ENCODE measurements at places on chromosomes 2 and 18.

DNA sequence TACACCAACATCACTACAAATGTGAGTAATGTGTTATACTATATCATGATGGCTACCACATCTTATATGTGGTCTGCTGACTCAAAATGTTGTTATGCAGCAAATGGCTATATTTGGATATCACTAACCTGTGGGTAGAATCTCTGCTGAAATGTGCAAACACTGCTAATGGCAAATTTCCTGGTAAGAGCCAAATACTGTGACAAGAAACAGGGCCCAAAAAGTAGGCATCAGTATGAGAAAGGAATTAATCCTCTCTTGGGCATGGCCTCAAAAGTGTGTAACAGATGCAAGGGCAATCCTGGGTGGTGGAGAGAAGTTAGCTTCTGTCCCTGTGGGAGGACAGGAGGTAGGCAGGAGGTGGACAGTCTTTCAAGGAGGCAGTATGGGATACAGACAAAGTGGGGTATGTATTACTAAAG lies 13.3 kb downstream of the ATF2 start:
- DNase-seq = no peak

GRCh38 chr2:64832936-64833335 lies 156.3 kb upstream of the SLC1A4 start:
- DNase-seq = no peak

GRCh38 chr2:41877114-41877678 lies 170.6 kb upstream of the PKDCC start:
- DNase-seq = no peak

DNA sequence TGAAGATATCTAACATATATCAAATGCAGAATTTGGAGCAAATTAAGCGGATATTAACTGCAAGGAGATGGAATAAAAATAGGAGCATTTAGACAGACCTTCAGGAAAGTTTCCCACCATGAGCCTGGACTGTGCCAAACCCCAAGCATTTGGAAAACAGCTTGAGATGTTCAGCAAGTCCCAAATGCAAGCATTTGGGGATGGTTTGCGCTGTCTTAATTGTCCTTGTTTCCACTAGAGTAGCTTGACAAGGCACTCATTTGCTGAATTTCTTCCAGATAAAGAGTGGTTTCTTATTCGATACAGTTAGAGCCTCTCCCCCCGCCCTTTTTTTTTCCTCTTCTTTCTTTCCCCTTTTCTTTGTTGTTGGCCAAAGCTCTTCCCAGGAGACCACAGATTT lies 77.1 kb upstream of the CDC42EP3 start:
- no peak for DNase-seq

GRCh38 chr2:39368846-39369245 lies 68.2 kb downstream of the MAP4K3 start:
- no peak for DNase-seq

GRCh38 chr2:10934308-10934978 lies 22.7 kb downstream of the KCNF1 start:
- DNase-seq = no peak

- no peak for DNase-seq
These were observed 198.3 kb upstream of the SLC35G4 start for GRCh38 chr18:11411048-11411447.

GRCh38 chr2:157414050-157414449 lies 29.8 kb downstream of the CYTIP start:
- no peak for DNase-seq

DNA sequence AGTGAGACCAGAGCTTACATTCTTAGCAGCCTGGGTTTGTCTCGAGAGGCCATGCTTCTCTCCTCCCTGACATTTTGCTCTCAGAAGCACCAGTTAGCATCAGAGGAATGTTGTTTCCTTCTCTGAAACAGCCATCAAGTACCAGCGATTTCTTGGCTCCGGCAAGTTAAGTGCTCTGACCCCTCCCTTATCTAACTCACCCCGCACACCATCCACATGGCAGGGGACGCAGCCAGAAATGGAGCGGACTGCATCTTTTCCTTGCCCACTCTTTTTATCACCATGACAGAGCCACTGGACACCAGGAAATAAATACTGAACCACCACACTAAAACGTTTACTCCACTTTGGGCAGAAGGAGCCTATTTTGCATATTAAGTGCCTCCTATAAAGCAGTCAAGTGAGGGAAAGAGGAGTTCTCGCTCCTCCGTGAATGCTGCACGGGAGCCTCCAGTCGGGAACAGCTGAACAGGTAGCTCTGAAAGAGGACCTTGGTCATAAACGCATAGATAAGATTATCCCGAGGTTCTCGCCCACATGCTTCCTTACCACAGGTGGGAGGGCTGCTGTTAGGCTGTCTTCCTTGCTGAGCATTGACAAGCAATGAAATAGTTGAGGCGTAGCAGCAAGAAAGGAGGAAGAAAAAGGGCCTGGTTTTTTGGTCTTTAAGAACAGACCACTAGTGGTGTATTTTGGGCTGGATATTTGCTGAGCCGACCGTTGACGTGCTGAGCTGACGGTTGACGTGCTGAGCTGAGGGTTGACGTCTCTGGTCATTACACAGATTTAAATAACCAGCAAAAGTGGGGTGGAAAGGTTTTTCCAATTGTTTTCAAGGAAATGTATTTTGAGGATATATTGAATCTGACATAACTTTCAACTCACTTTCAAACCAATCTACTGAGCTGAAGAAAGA lies 71.4 kb upstream of the ITGB6 start:
- no peak for DNase-seq

All from stimulated activated CD4-positive, alpha-beta T cell treated with anti-CD3 and anti-CD28 coated beads, Interleukin-1b, Interleukin-23, amount 100 ng/mL, for 1 hour (primary cell).